Activated CD8-positive, alpha-beta T cell treated with anti-CD3 and anti-CD28 coated beads for 36 hours (primary cell): ENCODE measurements at places on chromosomes 3 and 15. TPM values are rescaled to one million over a fixed set of nuclear protein-coding genes. Genes with fewer than 3 reads are reported as not detected.

Gene UNC13C
- not detected for total RNA-seq

Gene UMPS
- total RNA-seq = 53.1 TPM

Gene AMOTL2
- not detected for total RNA-seq

Gene DNAJA4
- 38.8 TPM for total RNA-seq

Gene B3GNT5
- 26.1 TPM for total RNA-seq

DNA sequence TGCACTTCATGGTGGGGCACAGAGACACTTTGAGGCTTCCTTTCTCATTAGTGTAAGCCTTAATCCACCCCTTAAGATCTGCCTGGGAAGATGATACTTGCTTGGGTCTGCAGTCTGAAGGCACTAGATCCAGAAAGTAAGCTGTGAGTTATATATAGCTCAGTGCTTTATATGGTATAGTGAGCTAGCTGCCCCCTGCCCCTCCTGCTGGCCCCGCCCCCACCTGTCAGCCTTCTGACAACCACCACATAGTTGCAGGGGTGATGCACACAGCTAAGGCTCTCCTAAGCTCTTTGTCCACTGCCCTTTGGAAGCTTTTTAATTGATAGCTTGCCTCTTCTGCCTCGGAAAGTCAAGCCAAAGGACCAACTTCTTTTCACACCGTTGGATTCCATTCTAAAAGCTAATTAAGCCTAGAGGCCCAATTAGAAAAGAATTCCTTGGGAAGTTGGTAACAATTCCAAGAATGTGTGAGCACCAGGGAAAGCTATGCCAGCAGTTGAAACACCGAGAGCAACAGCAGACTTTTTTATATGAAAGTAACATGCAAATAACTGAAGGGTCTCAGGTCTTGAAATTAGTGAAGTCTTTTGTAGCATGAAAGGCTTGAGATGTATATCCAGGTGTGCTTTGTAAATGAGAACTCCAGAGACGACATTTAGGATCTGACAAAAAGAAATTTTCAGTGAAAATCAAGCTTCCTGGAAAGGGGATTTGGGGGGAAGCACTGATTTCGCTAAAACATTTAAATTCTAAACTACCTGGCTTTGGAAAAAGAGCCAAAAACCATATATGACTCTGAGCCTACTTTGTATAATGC lies 2.3 kb downstream of the TPM1 start:
- no peak overlapping the region for H3K4me3 ChIP-seq
- DNase-seq = no peak
- H3K27ac ChIP-seq = no peak overlapping the region

- DNase-seq = no peak
- H3K27me3 ChIP-seq = no peaks in the 10 kb centered on the region
- no peak overlapping the region for H3K27ac ChIP-seq
- no peaks in the 10 kb centered on the region for H3K4me1 ChIP-seq
- H3K4me3 ChIP-seq = no peak overlapping the region
- H3K36me3 ChIP-seq = no peaks in the 10 kb centered on the region
These were observed 179.4 kb upstream of the ADAMTS9 start for GRCh38 chr3:64867224-64867623.

DNA sequence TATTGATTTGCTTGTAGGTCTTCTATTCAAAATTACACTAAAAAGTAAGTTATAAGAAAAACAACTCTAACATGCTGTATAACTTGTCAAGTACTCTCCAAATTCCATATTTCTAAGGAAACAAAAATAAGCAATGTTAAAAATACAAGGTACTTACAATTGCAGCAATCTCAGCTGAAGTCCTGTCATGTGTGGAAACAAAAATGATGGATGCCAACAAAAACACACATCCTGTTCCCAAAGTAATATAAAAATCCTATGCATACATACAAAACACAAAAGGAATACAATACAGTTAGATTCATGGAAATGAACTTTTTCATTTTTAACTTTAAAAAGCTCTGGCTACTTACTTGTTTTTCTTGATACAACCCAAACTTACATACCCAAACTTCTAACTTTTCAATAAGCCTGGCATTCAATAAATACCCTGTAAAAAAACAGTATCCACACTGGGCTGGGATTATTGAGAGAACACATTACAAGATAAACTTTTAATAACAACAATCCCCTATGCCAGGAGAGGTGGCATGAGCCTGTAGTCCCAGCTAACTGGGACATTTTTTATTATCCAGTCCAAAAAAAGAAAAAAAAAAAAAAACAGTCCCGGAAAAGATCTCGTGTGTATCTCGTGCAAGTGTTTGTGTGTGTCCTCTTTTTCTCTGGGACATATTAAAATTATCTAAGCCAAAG lies 14.7 kb downstream of the CMTM6 start:
- no peak overlapping the region for H3K4me3 ChIP-seq
- no peaks in the 10 kb centered on the region for H3K27me3 ChIP-seq
- DNase-seq = no peak
- H3K27ac ChIP-seq = no peak overlapping the region
- H3K36me3 ChIP-seq = peaks cover 32% of the 10 kb centered on the region
- peaks cover 13% of the 10 kb centered on the region for H3K4me1 ChIP-seq

DNA sequence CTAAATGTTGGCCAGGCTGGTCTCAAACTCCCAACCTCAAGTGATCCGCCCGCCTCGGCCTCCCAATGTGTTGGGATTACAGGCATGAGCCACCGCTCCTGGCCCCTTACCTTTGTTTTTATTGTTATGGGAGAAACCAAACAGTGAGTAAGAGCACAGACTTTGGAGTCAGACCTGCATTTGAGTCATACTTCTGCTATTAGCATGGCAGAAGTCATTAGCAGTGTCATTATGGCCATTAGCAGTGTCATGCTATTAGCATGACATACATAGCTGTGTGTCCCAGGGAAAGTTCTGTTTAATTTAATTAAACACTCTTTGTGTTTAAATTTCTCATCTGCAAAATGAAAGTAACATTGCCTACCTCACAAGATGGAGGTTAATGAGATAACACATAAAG lies 54.8 kb downstream of the SQOR start:
- no peak overlapping the region for H3K4me3 ChIP-seq
- H3K27ac ChIP-seq = no peak overlapping the region
- DNase-seq = no peak
- H3K4me1 ChIP-seq = no peaks in the 10 kb centered on the region

- H3K4me1 ChIP-seq = peaks cover 11% of the 10 kb centered on the region
- DNase-seq = no peak
- peaks cover 10% of the 10 kb centered on the region for H3K27me3 ChIP-seq
- no peaks in the 10 kb centered on the region for H3K36me3 ChIP-seq
These were observed 19.6 kb upstream of the RNU6-1 start for GRCh38 chr15:67859331-67859946.

DNA sequence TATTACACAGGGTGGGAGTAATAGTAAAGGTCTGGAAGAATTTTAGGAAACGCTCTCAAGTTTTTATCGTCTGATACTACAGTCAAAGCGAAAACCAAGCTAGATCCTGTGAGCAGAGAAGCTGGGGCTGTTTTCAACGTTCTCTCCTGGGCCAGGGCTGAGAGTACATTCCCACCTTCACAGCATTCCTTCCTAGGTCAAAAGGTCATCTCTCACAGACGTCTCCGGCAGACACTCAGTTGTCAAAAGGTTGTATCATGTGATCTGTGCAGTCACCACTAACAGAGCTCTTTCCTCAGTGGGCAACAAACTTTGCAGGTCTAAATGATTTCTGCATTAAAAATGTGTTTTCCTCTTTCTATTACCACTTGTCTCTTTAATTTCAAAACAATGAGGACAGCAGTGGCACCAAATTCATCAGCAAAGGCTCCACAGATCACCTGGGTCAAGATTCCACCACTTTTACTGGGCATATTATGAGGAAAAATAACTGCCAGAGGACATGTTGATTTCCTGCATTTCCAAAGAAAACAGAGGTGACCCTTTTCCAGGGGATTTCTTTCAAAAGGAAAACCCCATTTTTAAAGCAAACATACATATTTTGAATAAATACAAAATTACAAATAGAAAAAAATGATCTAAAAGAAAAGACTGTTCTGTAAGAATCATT lies 41.9 kb downstream of the MEIS2 start:
- H3K27ac ChIP-seq = no peak overlapping the region
- H3K4me3 ChIP-seq = no peak overlapping the region
- H3K4me1 ChIP-seq = no peaks in the 10 kb centered on the region

DNA sequence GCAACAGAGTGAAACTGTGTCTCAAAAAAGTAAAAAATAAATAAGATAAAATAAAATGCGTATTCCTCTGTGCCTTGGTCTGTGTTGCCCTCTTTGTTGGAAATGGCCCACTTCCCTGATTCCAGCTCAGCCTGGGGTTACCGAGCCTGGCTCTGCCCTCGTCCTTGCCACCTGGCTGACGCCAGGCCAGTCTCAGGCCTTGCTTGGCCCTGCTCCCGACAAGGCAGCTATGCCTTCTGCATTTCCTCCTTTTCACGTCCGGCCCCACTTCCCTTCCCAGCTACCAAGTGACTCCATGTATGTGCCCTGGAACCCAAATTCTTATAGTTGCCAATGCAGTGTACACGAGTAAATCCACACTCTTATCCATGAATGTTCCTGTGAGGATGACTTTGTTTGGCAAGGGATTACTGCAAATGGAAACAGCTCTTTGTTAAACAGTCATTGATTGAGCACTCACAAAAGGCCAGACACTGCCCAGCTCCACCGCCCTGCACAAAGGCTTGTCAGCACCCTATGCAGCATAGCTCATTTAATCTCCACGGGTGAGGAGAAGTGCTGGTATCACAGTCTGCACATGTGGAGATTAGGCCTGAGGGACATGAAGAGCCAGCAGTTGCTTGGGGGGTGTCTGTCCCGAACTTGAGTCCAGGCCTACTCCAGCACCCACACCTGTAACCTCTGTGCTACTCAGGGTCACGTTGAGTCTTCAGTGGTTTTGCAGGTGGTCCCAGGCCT lies 25.1 kb downstream of the SPSB4 start:
- no peak overlapping the region for H3K27ac ChIP-seq
- H3K4me3 ChIP-seq = no peak overlapping the region
- DNase-seq = no peak

- H3K4me1 ChIP-seq = peaks cover 4% of the 10 kb centered on the region
- no peak within 1 kb of the TSS for H3K27ac ChIP-seq
- peak; percentile 26 for DNase-seq
- no peaks in the 10 kb centered on the region for H3K36me3 ChIP-seq
- peak within 1 kb of the TSS; percentile 24 for H3K4me3 ChIP-seq
- peaks cover 34% of the 10 kb centered on the region for H3K27me3 ChIP-seq
These were observed at the start of gene ARPIN for GRCh38 chr15:89912674-89913396. Gene ARPIN (minus strand): TSS chr15:89912952. CDS start chr15:89912835, 117 bp downstream.
